ENCODE measurements at places on chromosomes 7 and 10.

- no peak for DNase-seq
Measured at GRCh38 chr10:3009341-3009740, 58.0 kb upstream of the PFKP start.

DNA sequence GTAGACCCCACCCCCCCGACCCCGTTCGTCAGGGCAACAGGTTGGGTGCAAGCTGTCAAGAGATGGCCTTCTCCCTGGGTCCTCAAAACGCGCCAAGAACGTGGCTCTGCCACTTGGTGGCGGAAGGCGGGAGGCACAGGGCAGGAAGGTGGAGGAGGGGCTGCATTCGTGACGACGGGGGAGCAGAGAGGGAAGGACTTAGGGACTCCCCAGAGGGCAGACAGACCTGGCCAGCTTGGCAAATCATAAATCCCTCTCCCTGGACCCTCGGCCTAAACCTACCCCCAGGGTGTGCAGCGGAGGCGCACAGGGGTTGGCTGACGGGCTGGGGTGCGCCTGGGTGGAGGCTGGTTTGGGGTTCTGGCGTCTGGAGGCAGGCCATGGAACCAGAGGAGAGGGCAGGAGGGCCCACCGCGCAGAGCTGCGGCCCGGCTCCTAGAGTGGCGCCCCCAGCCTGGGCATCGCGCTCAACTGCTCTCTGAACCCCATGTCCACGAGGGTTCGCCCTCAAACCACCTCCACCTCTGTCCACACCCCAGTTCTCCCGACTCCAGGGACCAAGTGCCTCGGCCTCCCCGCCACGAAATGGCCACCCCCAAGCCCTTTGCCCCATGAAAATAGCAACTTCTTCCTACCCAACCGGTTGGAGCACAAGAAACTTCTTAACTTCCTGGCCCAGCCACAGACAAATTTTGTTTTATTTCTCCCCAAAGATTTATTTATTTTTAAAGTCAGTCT is 10.8 kb upstream of the GATA3 start:
- peak; percentile 70 for DNase-seq

DNA sequence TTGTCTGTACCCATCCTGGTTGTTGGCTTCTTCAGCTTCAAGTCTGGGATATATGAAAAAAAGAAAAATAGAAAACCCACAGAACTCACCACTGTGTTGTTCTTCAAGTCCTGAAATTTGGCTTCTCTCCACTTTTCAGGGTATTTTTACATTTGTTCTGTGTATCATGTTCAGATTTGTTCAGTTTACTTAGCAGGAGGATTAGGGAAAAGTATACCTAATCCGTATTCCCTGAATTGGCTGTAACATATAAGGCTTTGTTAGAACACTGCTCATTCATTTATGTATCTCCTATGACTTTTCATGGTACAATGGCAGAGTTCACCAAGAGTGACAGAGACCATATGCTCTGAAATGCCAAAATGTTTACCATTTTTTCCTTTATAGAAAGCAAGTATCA is 146.9 kb downstream of the PTN start:
- no peak for DNase-seq

DNA sequence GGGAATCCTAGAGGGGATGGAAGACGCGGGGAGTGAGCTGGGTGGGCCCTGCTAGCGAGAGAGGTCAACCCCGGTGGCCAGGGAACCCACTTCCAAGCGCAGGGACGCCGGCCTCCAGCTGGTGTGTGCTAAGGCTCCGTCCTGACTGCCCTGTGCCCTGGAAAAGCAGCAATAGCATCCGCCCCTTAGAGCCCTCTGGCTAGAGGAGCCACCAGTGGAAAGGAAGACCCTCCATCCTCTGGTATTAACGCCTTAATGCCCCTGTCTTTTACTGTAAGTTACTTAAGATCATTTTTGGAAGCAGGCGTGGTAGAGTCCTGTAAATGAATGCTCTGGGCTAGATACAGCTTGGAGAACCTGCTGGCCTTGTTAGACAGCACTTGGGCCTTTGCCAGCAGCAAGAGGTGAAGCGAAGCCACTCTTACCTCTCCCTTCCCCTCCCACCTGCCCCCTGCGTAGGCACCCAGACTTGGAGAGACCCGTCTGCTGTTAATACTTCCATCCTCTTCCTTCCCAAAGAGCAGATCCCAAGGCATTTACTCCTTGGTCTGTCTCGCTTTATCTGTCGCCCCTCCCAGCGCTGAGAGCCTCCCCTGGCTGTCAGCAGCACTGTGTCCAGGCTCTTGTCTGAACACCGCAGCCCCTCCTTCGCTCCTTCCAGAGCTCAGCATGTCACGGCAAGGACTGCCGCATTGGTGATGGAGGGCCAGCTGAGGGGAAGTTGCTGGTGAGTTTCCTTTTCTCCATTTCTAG is 4.6 kb downstream of the REPIN1 start:
- no peak for DNase-seq

DNA sequence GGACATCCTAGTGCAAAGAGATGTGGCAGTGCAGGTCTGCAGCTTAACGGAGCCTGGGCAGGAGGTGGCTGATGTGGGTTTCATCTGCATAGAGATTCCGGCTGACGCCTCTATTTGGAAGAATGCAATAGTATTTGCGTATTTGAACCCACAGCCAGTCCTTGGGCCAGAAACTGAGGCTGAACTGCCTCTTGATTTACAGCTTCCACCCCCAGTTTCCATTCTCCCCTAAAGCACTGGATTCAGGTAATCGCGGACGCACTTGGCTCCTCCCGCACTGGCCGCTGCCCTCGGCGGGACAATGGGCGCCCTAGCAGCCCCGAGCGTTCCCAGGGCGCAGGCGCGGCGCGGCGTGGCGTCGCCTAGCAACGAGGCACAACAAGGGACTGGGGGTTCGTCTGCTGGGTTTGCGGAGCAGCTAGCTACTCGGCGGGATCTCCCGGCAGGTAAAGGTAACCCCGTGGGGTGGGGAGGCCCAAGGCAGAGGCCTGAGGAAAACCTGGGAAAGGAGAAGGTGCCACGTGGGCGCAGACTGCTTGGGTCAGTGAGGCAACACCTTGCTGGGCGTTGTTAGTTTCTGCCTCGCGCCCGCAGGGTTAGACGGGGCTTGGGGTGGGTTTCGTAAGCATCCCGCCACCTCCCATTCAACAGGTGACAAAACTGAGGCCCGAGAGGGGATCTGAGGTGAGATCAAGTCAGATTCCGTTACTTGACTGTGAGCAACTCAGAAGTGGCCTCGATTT is at the start of gene ARMC3:
ARMC3 (plus strand) TSS at position 393 of the 743 bp plus-strand sequence. CDS start 3,944 bp downstream, outside the sequence.
- DNase-seq: peak; percentile 88

- no peak for DNase-seq
Measured at GRCh38 chr10:27525819-27526218, 21.7 kb downstream of the RAB18 start.

DNA sequence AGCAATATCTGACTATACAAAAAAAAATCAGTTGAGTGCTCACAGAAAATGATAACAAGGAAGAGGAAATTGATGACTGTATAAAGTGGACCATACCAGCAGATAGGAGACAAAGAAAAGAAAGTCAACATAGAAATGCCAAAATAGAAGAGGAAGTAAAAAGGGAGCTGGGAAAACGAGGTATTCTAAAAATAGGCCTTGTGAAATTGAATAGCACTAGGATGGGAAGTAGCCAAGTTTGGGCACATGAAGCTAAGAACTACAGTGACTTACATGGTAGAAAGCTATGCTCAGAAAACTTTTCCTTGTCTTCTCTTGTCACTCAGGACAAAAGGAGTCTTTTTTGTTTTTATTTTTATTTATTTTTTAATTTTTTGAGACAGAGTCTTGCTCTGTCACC is 76.2 kb upstream of the APBB1IP start:
- DNase-seq: no peak

DNA sequence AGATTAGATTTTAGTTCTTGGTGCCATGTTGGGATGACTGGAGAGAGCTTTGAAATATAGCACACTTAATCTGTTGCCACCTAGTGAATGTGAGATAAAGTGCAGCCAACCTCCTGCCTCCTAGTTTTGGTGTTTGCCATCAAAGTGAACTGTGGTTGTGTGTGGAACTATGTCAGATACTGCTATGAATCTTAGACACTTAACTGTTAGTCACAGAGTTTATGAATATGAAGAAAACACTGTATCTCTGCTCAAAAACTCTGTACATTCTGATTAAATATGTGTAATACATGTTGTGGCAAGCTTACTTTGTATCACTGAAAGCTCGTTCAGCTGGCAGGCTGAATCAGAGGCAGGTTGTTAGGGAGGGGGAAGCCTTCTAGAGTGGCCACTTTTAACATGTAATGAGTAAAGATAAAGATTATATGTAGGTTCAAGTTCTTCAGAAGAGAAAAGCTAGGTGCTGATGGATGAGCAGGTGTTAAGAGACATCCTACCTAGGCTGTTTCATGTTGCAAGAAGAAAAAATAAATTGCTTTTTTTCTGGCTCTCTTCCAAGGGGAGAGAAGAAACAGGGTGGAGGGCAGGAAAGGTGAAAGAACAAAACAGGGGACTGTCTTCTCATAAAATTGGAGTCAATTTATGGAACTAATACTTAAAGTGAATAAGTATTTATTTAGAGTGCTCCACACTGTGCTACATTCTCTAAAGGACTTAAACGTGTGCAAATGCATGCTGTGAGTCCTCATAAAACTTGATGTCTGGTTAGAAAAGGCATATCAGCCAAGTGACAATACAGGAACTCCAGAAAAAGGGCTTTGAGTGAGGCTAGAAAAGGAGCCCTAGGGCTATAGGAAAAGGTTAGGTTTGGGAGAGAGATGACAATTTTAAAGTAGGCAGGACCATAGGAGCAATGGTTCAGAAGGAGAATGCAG is 14.1 kb upstream of the LAMB1 start:
- no peak for DNase-seq

- no peak for DNase-seq
Measured at GRCh38 chr7:151504715-151505326, 14.9 kb downstream of the RHEB start.

Data from activated CD8-positive, alpha-beta memory T cell treated with anti-CD3 and anti-CD28 coated beads for 24 hours (primary cell).